ENCODE measurements at places on chromosomes 16 and 17. TPM values are rescaled to one million over a fixed set of nuclear protein-coding genes. Genes with fewer than 3 reads are reported as not detected.

The ADAT1 gene
- 82.1 TPM for total RNA-seq

The FBXL20 gene
- 13.5 TPM for total RNA-seq

The JPH3 gene
- 0.13 TPM for total RNA-seq

The NLRC3 gene
- 2.7 TPM for total RNA-seq

The ACSM5 gene
- total RNA-seq, result not detected

The TSPOAP1 gene
- total RNA-seq, result not detected

The RPS15A gene
- total RNA-seq, result 1,460 TPM

The TBC1D3D gene
- total RNA-seq, result not detected

The P2RX5 gene
- 1.7 TPM for total RNA-seq

All from thoracic aorta endothelial cell (primary cell).